A549 treated with RU486 at 1 μM for 4 hours (cell line): ENCODE measurements at places on chromosomes 6 and 20. TPM values are rescaled to one million over a fixed set of nuclear protein-coding genes. Genes with fewer than 3 reads are reported as not detected.

The CTSA gene
- total RNA-seq = 92.6 to 141 TPM (median 119 TPM) in 5 replicates

The TXLNB gene
- total RNA-seq = not detected in 5 replicates

The OTOR gene
- total RNA-seq = not detected in 5 replicates

The HMGCLL1 gene
- 0.06 to 0.14 TPM (median 0.08 TPM) in 4 of 5 replicates, not detected in the other for total RNA-seq

The BEND6 gene
- 0.53 to 1.6 TPM (median 0.88 TPM) in 5 replicates for total RNA-seq

The KCNK17 gene
- not detected in 5 replicates for total RNA-seq
